Stimulated activated CD4-positive, alpha-beta T cell treated with anti-CD3 and anti-CD28 coated beads, Interleukin-12 subunit alpha, Interleukin-12 subunit beta, amount 100 ng/mL, for 4 hours (primary cell): ENCODE measurements at places on chromosomes 11 and 22.

DNA sequence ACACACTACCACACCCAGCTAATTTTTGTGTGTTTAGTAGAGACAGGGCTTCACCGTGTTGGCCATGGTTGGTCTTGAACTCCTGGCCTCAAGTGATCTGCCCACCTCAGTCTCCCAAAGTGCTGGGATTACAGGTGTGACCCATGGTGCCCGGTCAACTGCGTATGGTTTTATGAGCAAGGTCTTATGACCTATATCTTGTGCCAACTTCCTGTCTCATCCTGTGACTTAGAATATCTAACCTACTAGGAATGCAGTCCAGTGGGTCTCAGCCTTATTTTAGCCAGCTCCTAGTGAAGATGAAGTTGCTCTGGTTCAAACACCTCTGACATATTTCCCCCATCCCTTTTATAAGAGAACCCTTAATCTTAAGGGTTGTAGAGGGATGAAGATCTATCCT lies 66.1 kb upstream of the OR5AN1 start:
- DNase-seq = no peak

DNA sequence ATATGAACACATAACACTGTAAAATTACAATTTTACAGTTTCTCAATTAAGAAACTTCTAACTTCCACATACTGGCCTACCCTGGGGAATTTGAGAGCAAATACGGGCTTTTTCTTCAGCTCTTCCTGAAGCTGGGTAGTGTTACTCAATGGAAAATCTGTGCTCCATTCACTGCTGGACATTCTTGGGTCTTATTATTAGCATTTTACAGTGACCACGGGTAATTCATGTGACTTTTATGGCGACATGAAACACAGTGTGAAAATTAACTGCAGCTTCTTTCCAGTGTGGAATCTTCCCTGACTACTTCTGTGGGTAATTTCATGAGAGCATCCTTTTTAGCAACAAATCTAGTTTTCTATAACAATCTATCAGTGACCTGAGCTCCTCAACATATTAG lies 423.7 kb upstream of the ANO5 start:
- DNase-seq = no peak

GRCh38 chr11:130166457-130166784 lies 6.8 kb downstream of the ST14 start:
- DNase-seq = no peak

DNA sequence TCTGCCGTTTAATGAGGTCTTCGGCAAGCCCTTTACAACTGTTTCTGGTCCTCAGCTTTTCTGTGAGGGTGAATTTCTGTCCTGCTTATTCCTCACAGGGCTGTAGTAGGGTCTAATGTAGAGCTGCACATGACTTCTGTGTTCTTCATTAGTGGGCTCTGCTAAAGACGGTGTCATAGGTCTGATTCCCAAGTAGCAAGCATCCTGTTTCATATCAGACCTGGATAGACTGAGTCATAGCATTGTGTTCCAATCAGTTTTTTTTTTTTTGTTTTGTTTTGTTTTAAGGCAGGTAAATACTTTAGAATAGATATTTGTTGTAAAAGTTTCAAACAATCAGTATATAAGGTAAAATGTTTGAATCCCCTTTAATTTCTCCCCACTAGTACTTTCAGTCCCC lies 35.4 kb downstream of the BIRC2 start:
- DNase-seq = no peak

- no peak for DNase-seq
These were observed 21.8 kb upstream of the OR8G1 start for GRCh38 chr11:124219126-124219525.

- no peak for DNase-seq
These were observed 64.5 kb downstream of the BARX2 start for GRCh38 chr11:129440028-129440713.

- DNase-seq = no peak
These were observed 10.3 kb upstream of the IL2RB start for GRCh38 chr22:37160027-37160426.

DNA sequence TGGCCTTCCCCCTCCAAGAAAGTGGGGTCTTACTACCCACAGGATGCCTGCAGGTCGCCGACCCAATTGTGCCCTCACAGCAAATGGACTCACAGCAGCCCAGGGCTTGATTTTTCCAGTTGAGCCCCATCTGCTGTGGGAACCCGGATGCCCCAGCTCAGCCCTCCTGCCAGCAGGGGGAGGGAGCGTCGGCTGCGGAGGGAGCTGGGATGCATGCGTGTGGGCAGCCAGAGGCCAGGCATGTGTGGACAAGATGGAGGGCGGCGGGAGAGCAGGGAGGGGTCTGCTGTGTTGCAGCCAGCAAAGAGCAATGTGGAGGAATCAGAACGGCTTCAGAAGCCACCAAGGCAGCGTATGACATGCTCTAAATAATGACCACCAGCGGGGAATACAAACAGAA lies 41.0 kb upstream of the EIF3D start:
- DNase-seq = no peak

- no peak for DNase-seq
These were observed 10.4 kb downstream of the SREBF2 start for GRCh38 chr22:41842996-41843970.

DNA sequence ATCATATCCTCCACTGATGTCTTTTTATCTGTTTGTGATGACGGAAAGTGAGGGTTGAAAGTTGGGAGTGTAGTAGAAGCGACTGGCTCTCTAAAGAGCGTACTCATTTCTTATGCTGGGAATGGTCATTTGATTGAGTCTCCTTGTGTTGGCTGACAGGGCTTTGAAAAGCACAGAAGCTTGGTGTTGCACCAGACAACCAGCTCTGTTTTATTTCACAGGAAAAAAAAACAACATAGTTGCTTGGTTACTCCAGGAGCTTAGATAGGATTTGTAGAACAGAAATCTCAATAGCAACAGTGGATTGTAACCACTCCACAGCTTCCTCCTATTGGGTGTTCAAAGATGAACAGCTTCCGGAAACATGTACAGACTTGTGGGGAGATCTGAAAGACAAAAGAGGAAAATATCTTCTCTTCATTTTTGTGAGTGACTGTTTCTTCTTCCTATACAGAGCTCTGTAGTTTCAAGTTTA lies 2.7 kb downstream of the RBM14 start:
- no peak for DNase-seq

- DNase-seq = no peak
These were observed 1027.7 kb upstream of the CCDC90B start for GRCh38 chr11:84313830-84314359.

DNA sequence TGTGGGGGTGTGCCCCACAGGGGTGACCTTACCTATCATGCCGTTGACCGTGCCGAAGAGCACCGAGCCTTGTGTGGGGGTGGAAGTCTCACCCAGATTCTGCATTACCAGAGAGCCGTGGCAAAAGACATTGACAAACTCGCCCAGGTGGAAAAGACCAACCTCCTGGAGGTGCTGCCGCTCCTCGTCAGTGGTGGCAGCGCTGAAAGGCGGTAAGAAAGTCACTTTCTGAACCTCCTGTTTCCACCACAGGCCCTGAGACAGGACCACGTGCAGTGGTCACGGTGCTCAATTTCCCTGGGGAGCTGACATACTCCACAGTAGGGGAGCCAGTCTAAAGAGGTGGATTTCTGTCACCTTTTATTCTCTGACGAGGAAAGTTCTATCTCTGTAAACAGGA lies 7.4 kb upstream of the VWCE start:
- no peak for DNase-seq

DNA sequence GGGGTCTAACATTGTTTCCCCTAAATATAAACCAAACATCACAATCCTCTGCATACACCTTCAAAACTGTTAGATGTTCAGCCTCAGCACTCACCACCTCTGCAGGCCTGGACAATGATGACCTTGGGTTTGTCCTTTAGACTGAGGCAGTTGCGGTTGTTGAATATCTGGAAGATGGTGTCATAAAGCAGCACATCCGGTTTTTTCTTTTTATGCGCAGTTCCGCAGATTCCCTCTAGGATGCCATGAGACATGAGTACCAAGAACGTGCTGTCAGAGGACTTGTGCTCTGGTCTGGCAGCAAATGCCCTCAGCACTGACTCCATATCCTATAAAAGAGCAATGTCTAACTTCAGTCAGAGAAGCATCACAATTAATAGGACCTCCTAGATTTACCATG lies 22.8 kb downstream of the CASP5 start:
- DNase-seq = no peak

DNA sequence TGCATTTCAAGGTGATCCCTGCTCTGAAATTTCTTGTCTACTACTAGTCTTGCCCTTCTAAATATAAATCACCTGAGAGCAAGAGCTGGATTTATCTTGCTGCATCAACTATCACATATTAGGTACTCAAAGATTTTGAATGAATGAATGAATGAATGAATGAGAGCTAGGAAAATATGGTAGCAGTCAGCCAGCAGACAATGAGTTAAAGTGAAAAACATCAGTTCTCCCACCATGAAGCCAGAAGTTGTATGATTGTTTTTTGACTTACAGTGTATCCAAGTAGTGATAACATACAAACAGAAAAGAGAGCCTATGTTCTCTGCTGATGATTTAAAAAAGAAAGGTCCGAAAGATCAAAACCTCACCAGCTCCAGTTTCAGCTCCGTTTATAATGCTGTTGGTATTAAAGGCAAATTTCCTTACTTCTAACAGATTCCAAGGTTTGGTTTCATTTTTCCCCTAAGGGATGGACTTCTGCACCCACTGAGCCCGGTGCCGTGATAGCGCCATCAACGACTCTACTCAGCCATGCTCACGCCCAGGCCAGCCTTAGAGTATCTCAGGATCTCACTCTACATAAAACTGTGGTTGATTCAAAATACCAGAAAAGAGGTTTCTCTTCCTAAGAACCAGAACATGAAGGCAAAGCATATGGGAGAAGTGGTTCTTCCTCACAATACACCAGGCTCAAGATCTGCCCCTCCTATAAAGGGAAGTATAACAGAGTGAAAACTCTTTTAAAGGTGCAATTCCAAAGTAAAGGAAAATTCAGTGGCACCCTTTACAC lies 92.0 kb downstream of the SGSM3 start:
- DNase-seq = no peak

- DNase-seq = no peak
These were observed 257.4 kb upstream of the LRRC4C start for GRCh38 chr11:41716862-41717261.

DNA sequence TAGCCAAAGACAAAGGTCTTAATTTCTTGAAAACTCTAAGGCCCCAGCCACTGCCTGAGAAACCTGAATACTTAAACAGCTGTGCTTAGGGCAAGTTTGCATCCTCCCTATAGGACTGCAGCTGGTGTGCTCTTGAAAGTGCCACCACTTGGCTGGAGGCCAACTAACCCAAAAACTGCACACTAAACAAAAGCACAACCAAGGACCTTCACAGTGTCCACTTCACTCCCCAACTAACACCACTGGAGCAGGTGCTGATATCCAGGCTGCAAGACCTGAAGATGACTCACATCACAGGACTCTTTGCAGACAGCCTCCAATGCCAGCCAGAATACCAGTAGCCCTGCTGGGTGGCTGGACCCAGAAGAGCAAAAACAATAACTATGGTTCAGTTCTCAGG lies 357.7 kb upstream of the ARHGAP42 start:
- no peak for DNase-seq

DNA sequence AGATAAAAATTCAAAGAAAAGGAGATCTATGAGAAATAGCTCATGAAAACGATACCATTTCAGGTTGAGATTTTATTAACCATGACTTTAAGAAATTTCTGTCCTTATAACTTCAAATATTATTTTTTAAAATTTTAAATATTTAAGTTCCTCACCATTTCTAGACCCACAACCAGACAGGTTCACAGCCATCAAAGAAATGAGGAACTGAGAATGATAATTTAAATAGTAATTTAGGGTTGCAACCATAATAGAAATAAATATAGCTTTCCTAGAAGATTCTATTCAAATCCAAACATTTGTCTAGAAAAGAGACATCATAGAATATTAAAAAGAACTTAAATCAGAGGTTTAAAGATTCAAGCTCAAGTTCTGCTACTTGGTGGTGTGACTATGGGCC lies 5.9 kb upstream of the VWA5A start:
- DNase-seq = no peak

- no peak for DNase-seq
These were observed 121.3 kb downstream of the APOL5 start for GRCh38 chr22:35838855-35839576.

- DNase-seq = no peak
These were observed 506.1 kb downstream of the MIAT start for GRCh38 chr22:27163162-27164137.

DNA sequence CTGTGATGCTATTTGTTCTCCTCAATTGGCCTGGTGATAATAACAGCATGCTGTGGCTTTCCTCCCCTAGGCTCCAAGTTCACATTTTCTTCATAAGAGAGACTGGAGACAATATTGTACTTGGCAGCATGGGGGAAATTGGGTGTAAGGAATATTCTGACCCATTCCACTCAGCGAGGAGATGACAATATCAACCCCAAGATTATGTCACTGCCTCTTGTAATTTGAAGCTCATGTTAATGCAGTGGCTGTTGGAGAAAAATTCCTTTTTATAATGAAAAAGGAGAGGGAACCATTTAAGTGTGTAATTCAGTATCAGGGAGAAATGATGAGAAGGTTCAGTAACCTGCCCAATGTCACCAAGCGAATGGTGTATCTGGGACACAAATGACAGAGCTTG lies 665.8 kb downstream of the NTM start:
- no peak for DNase-seq

- no peak for DNase-seq
These were observed 135.7 kb downstream of the NECTIN1 start for GRCh38 chr11:119593346-119593745.

GRCh38 chr11:83510530-83511460 lies 224.6 kb upstream of the CCDC90B start:
- DNase-seq = no peak

DNA sequence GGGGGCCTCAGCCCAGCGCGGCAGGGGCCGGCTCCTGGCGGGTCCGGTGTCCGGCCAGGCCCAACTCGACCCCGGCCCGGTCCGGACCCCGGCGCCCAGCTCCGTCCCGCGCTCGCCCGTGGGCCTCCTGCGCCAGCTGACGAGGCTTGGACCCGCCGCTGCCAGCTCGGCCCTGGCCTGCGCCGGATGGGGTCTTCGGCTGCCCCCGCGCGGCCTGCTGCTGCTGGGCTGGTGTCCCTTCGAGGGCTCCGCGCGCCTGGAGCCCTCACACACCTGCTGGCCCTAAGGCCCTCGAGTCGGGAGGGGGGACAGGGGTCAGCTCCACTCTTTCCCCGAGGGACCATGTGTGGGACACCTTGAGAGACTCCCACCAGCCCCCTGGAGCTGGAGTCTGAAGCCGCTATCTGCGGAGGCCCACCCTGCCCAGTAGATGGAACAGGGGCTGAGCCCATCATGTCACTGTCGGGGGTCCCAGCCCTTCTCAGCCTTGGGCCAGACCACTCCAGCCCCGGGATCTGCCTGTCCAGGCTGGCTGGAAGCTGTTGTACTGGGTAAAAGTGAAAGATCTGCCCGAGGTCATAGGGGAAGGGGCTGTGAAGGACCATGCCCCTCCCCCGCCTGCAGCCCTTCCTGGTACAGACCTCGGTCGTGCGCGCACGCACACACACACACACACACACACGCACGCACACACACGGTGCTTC lies 768 bp upstream of the CDKN1C start:
- no peak for DNase-seq

- DNase-seq = no peak
These were observed 14.1 kb upstream of the TMEM121B start for GRCh38 chr22:17135153-17135760.
